Osteocyte (in vitro differentiated cells): ENCODE measurements at places on chromosomes 7 and 10. TPM values are rescaled to one million over a fixed set of nuclear protein-coding genes. Genes with fewer than 3 reads are reported as not detected.
A peak's percentile ranks its signal among the peaks of the same experiment; 100 is the strongest.

PBLD gene
- total RNA-seq = 8.6 and 10.1 TPM in 2 replicates

FAM24A gene
- not detected in 2 replicates for total RNA-seq

GPNMB gene
- total RNA-seq = 97.2 and 116 TPM in 2 replicates

COL13A1 gene
- total RNA-seq = 29.2 and 29.9 TPM in 2 replicates

VWC2 gene
- not detected in 2 replicates for total RNA-seq

IDI2 gene
- not detected in 2 replicates for total RNA-seq

DNA sequence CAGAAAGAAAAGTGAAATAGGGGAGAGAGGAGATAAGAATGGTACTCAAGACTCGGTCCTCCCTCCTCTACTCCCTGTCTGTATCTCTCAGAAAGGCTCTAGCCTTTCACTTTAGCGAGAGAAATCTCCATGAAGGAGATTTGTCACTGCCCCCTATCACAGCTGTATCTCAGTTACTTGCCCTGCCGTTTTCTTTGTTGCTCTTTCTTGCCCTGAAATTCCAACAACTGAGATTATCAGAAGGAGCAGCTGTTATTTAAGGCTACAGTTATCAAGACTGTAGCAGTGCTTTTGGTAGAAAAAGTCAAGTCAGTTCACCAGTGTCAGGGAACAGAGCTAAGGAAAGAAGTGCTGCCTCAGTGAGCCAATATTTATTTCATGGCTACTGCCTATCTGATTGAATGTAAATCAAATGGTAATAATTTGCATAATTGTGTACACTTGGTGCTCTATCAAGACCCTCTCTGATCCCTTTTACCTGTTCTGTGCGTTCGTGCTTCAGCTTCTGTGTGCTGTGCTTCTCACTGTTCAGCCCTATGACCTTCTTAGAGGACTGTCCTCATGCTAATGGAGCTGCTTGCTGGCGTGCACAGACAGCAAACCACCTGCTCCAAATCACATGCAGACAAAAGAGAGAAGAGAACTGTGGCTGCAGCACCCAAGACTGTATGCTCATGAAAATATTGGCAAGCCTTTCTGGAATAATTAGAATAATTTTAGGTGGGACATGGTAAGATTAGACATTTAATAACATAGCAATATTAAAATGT is 180.2 kb upstream of the FAM3C start:
- no peak for DNase-seq

- peak; percentile 85 for DNase-seq
These were observed 285.6 kb downstream of the HGF start for GRCh38 chr7:81484261-81484660.

TYSND1 gene
- 13.8 and 15.6 TPM in 2 replicates for total RNA-seq
